Omental fat pad (tissue), 4 donors: ENCODE measurements at places on chromosomes 2 and 18. TPM values are rescaled to one million over a fixed set of nuclear protein-coding genes. Genes with fewer than 3 reads are reported as not detected.

GRCh38 chr2:54881759-54882158, 158.3 kb downstream of the EML6 start:
- no peak for DNase-seq

KCNE4 gene
- 15.8 TPM for total RNA-seq

DNA sequence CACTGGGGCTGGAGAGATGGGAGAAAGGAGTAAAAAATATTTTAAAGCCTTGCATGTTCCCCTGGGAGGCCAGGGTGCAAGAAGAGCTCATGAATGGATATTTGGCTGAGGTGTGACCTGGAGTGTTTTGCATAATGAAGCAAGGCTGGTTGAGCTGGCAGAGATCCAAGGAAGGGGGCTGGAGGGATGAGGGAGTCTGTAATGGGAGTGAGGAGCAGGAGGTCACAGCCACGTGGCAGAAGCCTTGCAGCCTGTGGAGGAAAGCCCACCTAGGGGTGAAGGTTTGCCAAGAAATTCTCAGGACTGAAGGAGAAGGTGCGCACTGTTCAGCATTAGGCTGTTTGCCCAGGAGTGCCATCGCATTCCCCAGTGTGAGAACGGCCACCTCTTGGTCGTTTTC, 40.3 kb upstream of the ATP8B1 start:
- DNase-seq: no peak

- DNase-seq: no peak
Measured at GRCh38 chr2:100248044-100248330, 74.3 kb downstream of the LONRF2 start.
